ENCODE measurements at places on chromosomes 5 and 9.

DNA sequence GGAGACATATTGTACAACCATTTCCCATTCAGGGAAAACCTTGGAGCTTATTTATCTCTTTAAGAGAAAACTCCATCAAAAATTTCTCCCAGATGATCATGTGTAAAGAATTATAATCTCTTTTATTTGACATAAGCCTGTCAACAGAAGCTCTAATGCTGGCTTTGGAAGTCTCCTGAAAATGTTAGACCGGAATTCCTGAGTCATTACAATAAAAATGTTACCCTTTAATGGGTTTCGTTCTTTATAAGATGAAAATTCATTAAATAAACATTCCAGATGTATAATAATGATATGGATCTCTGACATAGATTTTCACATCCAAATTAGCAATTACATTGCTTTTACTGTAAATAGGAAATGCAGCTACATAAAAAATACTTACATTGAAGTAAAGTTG lies 1036.4 kb downstream of the EFNA5 start:
- no peak for DNase-seq

- DNase-seq, result peak; percentile 25
Measured at GRCh38 chr5:113608113-113608596, 94.7 kb downstream of the YTHDC2 start.

GRCh38 chr9:128224877-128225276 lies 21.7 kb downstream of the DNM1 start:
- no peak for DNase-seq

- DNase-seq, result no peak
Measured at GRCh38 chr9:89522959-89523285, 25.0 kb upstream of the SEMA4D start.

GRCh38 chr5:133818031-133818431 lies 150.4 kb downstream of the C5orf15 start:
- peak; percentile 8 for DNase-seq

DNA sequence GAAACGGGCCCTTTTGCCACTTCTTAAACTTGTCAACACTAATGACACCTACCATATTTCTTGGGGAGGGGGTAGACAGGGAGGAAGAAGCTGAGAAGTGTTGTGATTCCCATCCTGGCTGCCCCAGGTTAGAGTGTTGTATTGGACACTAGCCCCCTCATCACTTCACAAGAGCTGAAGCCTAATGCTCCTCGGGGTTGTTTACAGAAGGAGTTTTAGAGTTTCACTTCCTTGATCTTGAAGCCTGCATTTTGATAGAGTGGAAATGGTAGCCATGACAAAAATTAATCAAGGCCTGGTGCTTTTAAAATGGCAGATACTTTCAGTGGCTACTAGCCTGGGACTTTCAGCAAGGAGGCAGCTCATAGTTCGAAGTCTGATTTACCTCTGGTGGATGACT lies 11.0 kb upstream of the FAM120AOS start:
- no peak for DNase-seq
